ENCODE measurements at places on chromosomes 7 and 10. TPM values are rescaled to one million over a fixed set of nuclear protein-coding genes. Genes with fewer than 3 reads are reported as not detected.

The RHOBTB1 gene
- total RNA-seq, result 9.2 TPM

The LIPK gene
- total RNA-seq, result 0.21 TPM

The ABCB1 gene
- total RNA-seq, result not detected

The BAMBI gene
- 24.3 TPM for total RNA-seq

The CRHR2 gene
- not detected for total RNA-seq

The FAM25A gene
- 342 TPM for total RNA-seq

The ZCWPW1 gene
- 5.5 TPM for total RNA-seq

The C10orf120 gene
- not detected for total RNA-seq

The MSS51 gene
- 0.68 TPM for total RNA-seq

The ZFYVE27 gene
- 17.4 TPM for total RNA-seq

The MMP21 gene
- not detected for total RNA-seq

The RNF133 gene
- not detected for total RNA-seq

The PCGF5 gene
- total RNA-seq, result 38.8 TPM

The PKD2L1 gene
- total RNA-seq, result not detected

The USP6NL gene
- 13.0 TPM for total RNA-seq

The PSD gene
- total RNA-seq, result 0.71 TPM

The FXYD4 gene
- total RNA-seq, result not detected

The CYP26C1 gene
- total RNA-seq, result under 0.01 TPM

The CHST3 gene
- 18.8 TPM for total RNA-seq

The CTAGE6 gene
- not detected for total RNA-seq

The ASZ1 gene
- total RNA-seq, result not detected

The FAM131B gene
- 0.34 TPM for total RNA-seq

The AOAH gene
- not detected for total RNA-seq

The RBM20 gene
- under 0.01 TPM for total RNA-seq

The ITGA8 gene
- not detected for total RNA-seq

The PNLIP gene
- total RNA-seq, result not detected

The CADPS2 gene
- 5.8 TPM for total RNA-seq

The OR2A12 gene
- not detected for total RNA-seq

The PON2 gene
- total RNA-seq, result 98.2 TPM

The CYP2C19 gene
- total RNA-seq, result 0.50 TPM

The OR6B1 gene
- not detected for total RNA-seq

The SPAG6 gene
- not detected for total RNA-seq

The LRRC4 gene
- total RNA-seq, result 1.4 TPM

The FAM237B gene
- not detected for total RNA-seq

The RBM48 gene
- total RNA-seq, result 11.8 TPM

The IFT22 gene
- total RNA-seq, result 16.3 TPM

The GARIN1A gene
- total RNA-seq, result 0.78 TPM

The SDK1 gene
- 4.2 TPM for total RNA-seq

The ZNF32 gene
- 39.9 TPM for total RNA-seq

The HECW1 gene
- not detected for total RNA-seq

The ARHGAP12 gene
- 28.0 TPM for total RNA-seq

The GPR37 gene
- 2.9 TPM for total RNA-seq

The MYOZ1 gene
- total RNA-seq, result not detected

The CYP2C18 gene
- total RNA-seq, result 0.34 TPM

The SPACDR gene
- 0.34 TPM for total RNA-seq

The ABLIM1 gene
- total RNA-seq, result 205 TPM

The LRIT1 gene
- not detected for total RNA-seq

The GALNT17 gene
- not detected for total RNA-seq

The A1CF gene
- total RNA-seq, result not detected

The CYP2W1 gene
- 0.21 TPM for total RNA-seq

The CFAP43 gene
- under 0.01 TPM for total RNA-seq

The FRMPD2 gene
- total RNA-seq, result under 0.01 TPM

The MYL7 gene
- 0.34 TPM for total RNA-seq

The SCART1 gene
- 0.64 TPM for total RNA-seq

The TAC1 gene
- total RNA-seq, result not detected

The MMD2 gene
- not detected for total RNA-seq
